ENCODE measurements at places on chromosomes 1 and 21.

- no peak for DNase-seq
Measured at GRCh38 chr1:172279939-172280636, 140.4 kb upstream of the C1orf105 start.

DNA sequence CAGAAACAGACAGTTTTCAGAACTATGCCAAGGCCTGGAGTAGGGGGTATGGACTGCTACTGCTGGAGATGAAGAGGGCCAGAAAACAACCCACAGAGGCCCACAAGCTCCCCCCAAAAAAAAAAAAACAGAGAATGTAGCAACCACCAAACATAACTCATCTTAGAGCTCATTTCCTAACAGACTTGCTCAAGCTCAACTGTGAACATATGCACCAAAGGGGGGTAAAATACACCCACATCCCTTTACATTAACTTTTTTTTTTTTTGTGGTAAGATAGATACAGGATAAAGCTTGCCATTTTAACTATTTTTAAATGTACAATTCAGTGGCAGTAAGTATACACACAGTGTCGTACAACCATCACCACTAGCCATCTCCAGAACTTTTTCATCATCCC lies 36.0 kb downstream of the SEC16B start:
- no peak for DNase-seq

GRCh38 chr1:72281144-72281543 lies 1.2 kb downstream of the NEGR1 start:
- DNase-seq, result no peak

- no peak for DNase-seq
Measured at GRCh38 chr1:113931451-113931851, 2.3 kb downstream of the HIPK1 start.

- no peak for DNase-seq
Measured at GRCh38 chr1:160101717-160102522, 3.5 kb upstream of the IGSF8 start.

GRCh38 chr21:45019076-45019886 lies 55.1 kb upstream of the ADARB1 start:
- DNase-seq, result no peak

GRCh38 chr21:29418813-29419212 lies 120.1 kb downstream of the BACH1 start:
- no peak for DNase-seq

- DNase-seq, result no peak
Measured at GRCh38 chr1:14424325-14425002, 174.0 kb upstream of the KAZN start.

DNA sequence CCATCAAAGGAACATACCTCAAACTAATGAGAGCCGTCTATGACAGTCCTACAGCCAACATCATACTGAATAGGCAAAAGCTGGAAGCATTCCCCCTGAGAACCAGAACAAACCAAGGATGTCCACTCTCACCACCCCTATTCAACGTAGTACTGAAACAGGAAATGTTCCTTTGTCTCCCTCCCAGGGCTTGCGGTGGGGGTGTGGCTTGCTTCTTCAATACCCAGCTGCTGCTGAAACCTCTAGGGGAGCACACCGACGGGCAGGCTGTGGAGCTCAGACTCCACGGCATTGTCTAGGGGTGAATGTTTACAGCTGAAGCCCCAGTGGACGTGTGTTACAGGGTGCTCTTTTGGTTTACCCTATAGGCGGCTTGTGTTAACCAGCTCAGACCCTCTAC lies 30.5 kb upstream of the B3GALT2 start:
- peak; percentile 22 for DNase-seq

DNA sequence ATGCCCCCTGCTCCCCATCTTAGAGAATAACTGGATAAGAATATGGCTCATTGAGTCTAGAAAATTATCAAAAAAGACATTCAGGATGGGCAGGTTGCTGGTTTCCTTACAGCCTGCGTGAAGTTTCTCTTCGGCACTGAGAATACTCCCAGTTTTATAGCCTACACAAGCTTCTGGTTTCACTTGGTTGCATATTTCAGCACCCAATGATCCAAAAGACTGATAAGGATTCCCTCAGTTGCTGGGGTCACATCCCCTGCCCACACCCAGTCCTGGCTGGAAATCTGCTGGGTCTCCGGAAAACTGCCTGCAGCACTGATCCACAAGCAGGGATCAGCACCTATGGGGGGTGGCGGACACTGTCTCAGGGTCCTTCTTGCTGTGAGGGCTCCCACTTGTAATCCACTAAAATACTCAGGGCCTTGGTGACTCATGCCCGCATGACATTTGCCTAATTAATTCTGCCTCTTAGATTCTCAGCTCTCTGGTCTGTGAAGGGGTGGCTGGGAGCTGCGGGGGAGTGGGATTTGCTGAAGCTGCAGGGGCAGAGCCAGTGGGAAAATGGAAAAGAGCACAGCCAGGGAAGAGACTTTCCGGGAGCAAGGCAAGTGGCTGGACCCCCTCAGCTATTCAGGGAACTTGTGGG lies 142.5 kb downstream of the ZNF648 start:
- no peak for DNase-seq

- peak; percentile 36 for DNase-seq
Measured at GRCh38 chr1:16972189-16972895, 8.1 kb downstream of the MFAP2 start.

DNA sequence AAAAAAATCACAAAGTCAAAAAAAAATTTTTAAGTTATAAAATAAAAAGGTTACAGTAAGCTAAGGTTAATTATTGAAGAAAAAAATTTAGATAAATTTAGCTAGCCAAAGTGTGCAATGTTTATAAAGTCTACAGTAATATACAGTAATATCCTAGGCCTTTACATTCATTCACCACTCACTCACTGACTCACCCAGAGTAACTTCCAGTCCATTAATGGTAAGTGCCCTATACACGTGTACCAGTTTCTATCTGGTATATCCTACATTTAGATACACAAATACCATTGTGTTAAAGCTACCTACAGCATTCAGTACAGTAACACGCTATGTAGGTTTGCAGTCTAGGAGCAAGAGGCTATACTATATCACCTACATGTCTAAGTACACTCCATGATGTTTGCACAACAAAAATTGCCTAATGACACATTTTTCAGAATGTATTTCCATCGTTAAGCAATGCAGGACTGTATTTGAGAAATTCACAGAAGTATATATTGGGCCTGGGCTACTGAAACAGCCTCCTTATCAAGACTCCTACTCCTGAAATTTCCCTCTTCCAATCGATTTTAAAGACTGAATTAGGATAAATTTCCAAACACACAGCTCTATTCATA lies 155.1 kb downstream of the COP1 start:
- DNase-seq, result no peak

DNA sequence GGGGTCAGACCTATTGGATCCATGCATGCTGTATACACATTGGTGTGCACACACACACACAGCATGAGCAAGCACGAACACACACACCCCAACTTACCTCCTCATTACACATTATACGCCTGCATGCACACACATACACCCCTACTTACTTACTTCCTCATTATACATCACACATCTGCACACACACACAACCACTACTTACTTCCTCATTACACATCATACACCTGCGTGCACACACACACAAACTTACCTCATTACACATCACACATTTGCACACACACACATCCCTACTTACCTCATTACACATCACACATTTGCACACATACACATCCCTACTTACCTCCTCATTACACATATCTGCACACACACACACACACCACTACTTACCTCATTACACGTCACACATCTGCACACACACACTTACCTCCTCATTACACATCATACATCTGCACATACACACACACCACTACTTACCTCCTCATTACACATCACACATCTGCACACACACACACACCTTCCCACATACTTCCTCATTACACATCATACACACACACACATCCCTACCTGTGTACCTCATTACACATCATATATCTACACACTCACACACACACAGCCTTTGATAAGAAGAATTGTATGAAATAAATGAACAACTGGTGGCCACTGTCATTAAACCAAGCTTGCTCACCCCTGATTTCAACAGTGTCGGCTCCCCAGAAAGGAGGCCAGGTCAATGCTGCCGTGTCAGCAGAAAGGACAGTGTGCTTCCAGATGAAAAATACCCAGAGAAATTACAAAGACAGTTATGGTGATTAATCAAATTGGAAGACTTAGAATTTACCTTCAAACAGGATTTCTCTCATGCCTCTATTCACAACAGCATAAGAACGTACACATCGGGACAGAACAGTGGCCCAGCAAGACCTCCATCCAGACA lies 117.8 kb downstream of the SETD4 start:
- DNase-seq, result no peak

- DNase-seq, result no peak
Measured at GRCh38 chr1:8653878-8654277, 163.6 kb downstream of the RERE start.

- DNase-seq, result no peak
Measured at GRCh38 chr1:58979677-58980076, 195.8 kb upstream of the JUN start.

GRCh38 chr21:15408089-15408488 lies 321.7 kb upstream of the USP25 start:
- DNase-seq, result no peak

DNA sequence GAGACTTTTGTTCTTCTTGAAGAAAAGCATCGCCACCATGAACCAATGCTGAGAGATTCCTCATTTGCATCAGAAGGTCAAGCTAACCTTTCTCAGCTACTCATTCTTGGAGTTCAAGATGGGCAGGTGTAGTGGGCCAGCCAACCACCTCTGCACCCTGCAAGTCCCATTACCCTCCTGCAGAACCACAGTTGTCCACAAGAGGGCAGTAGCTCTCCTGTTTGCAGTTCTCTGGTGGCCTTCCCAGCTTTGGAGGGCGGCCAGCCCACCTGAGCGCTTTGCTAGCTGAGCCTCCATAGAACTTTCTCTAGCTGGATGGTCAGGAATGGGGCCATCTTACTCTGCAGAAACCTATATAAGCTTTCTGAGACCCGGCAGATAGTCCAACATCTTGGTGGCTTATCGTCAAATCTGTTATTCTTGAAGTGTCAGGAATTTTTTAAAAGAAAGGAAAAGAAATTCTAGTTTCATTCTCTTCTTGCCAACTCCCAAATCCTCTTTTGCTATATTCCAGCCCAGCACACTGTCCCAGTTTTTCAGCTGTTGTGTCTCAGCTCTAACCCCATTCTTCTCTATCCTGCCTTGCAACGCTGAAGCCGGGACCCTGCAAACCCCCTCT lies 11.0 kb upstream of the LMX1A start:
- peak; percentile 66 for DNase-seq

- DNase-seq, result no peak
Measured at GRCh38 chr21:41668686-41669532, 97.9 kb downstream of the RIPK4 start.

DNA sequence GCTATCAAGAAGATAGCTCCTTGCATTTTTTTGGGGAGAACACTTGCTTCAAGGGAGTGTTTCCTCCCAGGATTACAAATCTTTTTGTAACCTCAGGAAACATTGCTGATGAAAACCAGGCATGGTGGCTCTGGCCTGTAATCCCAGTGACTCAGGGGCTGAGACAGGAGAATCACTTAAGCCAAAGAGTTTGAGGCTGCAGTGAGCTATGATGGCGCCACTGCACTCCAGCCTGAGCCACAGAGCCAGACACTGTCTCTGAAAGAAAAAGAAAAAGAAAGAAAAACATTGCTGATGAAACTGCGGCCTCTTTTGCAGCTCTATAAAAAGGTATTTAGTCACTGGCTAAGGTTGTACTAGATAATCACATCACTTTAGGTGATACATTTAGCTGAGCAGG lies 7.3 kb downstream of the RNU1-2 start:
- no peak for DNase-seq

- peak; percentile 64 for DNase-seq
Measured at GRCh38 chr1:1619917-1620361, 4.6 kb downstream of the MIB2 start.

DNA sequence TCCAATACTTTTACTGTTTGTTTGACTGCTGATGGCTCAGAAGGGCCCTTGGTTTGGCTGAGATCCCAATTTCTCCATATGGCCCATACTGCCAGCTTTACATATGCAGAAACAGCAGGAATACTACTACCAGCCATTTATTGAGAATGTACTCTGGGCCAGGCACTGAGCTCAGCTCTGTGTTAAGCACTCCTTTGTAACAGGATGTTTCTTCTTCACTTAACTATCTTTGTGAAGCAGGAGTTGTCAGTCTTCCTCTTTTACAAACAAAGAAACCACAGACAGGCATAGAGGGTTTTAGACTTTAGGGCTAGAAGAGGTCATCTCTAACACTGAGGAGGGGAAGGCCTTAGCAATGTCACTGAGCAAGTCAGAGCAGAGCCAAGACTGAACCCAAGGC lies 8.3 kb downstream of the HMGCL start:
- no peak for DNase-seq

DNA sequence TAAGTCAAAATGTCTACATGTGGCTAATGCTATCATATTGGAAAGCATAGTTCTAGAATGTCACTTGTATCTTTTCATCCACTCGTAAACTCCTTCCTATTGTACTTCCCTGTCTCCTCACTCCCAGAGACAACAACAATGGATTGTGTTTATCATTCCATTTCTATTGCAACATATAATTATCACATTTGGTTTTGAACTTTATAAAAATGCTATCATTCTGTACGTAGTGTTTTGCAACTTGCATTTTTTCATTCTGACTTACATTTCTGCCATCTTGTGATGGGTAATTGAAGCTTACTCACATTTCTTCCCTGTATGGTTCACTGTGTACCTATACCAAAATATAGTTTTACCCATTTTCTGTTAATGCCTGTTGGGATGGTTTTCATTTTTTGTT lies 14.5 kb upstream of the CSF3R start:
- DNase-seq, result no peak

- no peak for DNase-seq
Measured at GRCh38 chr1:247322849-247323586, 8.6 kb downstream of the ZNF496 start.

GRCh38 chr1:185514311-185514710 lies 197.3 kb upstream of the IVNS1ABP start:
- DNase-seq, result no peak

GRCh38 chr1:235056937-235057336 lies 71.7 kb downstream of the TOMM20 start:
- DNase-seq, result no peak

GRCh38 chr1:183164340-183164739 lies 21.7 kb upstream of the LAMC2 start:
- no peak for DNase-seq

DNA sequence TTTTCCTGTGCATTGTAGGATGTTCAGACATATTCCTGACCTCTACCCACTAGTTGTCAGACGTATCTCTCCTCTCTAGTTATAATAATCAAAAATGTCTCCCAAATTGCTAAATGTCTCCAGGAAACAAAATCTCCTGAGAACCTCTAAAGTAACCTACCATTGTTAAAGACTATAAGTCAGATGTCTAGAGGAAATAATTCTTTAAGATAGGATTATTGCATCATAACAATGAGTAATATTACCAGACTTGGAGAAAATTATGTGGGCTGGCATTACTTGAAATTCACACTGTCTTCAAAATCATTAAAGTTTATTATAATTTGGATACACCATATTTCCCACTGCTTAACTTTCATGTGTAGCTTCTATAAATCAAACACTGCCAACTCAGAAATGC lies 643.0 kb upstream of the ADGRL2 start:
- DNase-seq, result no peak
